C1 segment of cervical spinal cord (tissue), 14 donors: ENCODE measurements at places on chromosomes 5 and 9.
A peak's percentile ranks its signal among the peaks of the same experiment; 100 is the strongest.

GRCh38 chr5:159844267-159845121, 71.8 kb upstream of the ADRA1B start:
- no peak for DNase-seq

GRCh38 chr5:31965227-31965626, 208.9 kb downstream of the GOLPH3 start:
- no peak for DNase-seq

GRCh38 chr9:91935066-91935749, 14.8 kb downstream of the ROR2 start:
- no peak for DNase-seq

DNA sequence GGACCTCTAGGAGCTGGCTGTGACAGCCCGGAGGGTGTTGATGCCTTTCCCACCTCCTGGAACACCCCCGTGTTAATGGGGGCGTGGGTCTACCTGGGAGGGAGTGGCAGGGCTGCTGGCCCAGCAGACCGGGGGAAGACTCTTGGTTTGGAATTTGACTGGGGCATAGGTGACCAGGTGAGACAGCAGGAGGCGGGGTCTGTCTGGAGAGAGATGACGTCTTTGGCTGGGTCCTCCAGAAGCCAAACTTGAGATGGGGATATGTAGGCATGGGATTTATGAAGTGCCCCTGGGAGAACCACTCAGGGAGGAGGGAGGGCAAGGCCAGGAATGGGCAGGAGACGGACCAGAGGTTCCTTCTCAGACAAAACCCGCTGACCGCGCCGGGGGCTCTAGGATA, 42.6 kb downstream of the NEK6 start:
- DNase-seq = no peak

DNA sequence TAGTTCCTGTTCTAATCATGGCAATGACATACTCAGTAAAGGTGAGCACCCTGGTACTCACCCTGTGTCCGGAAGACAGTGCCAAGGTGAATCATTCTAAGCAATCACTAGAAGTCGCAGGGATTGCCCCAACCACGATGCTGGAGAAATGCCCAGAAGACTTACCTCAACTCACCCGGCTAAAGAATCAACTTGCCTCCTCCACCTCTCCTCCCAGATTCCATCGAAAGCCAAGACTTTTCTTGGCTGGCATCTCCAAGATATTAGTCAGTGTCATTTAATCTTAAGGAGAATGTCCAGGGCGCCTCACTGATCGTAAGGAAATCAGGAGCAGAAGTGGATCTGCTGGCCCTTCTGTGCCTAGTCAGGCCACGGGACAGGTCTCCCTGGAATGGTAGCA, 204.9 kb downstream of the ERCC6L2 start:
- no peak for DNase-seq

- DNase-seq = peak; percentile 46
Observed at GRCh38 chr9:18442629-18443491, 31.1 kb upstream of the ADAMTSL1 start.

DNA sequence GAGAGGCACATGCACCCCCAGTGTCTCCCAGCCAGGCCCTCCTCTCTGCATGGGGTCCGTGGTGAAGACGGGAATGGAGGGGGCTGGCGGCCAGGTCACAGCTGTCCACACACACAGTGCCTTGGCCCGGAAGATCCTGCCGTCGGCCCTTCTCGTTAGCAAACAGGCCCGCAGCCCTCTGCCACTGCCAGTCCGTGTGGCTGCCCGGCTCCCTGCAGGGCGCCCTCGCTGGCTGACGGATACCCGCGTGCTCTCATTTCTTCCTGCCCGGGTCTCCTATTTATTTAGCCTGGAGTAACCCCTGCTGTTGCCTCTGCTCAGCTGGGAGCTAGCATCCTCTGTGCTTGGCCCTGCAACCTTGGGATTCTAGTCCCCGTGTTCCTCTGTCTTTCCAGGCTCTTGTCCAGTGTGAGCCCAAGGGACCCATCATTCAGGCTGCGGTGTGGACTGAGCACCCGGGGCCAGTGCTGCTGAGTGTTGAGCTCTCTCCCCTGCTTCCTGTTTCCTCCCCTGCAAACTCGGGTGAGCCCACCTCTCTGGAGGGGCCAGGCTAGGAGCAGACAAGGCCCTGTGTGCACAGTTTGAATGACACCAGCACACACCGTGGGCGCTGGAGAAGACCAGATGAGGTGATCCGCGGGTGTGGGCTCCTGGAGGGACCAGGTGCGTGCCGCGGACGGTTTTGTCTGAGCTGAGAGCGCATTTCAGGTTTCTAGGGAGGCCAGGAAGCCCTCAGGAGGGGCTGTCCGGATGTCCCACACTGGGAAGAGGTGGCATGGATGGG, 14.6 kb upstream of the RNU6ATAC start:
- DNase-seq = no peak

DNA sequence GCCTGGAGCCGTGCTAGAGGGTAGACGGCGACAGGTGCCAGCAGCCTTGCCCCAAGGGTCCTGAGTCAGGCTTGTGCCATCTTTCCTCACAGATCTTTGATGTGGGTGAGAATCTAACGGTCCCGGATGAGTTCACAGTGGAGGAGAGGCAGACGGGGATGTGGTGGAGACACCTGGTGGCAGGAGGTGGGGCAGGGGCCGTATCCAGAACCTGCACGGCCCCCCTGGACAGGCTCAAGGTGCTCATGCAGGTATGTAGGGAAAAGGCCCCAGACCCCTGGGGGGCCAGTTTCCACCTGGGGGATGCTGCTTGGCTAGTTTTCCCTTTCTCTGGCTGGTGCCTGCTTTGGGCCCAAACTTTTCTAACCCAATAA, 24.0 kb downstream of the PTGES2 start:
- no peak for DNase-seq

DNA sequence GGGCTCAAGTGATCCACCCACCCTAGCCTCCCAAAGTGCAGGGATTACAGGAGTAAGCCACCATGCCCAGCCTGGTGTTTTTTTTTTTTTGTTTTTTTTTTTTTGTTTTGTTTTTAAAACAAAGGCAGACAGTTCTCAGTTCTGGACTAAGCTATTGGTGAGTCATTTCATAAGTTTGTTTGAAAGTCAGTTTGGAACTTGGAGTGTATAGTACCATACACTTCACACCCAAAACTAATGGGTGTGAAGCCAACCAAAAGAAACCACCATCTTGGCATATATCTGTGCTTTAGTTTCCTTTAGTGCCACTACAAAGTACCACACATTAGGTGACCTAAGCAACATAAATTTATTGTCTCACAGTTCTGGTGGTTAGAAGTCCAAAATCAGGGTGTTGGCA, 13.4 kb downstream of the MAST4 start:
- no peak for DNase-seq

DNA sequence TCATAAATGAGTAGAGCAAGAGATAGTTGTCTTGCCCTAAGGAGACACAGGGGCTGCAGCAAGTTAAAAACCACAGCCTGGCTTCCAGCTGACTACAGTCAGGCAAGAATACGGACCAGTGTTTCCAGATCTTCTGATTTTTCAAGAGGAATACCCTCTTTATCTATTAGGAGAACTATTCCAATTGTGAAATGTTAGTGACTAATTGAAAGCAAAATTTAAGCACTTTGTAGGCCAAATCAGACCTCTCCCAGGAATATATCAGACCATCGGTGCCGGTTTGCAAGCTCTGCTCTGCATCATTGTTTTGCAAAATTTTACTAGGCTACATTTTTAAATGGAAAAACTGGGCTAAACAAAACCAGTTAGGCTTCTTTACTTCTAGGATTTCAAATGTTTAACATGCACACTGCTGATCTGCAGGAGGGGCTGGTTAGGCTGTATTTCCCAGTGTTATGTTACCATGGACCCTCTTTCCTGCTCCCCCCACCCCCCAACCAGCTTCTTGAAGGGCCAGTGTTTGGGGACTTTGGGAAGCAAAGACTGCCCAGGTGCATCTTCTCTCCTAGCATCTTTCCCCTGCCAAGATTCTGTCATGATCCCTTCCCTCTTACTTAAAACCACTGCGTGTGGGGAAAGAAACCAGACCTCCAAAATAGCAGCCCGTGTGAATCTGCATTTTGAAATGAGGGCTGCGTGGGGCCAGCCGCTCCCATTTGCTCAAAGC, 1.1 kb upstream of the ARSI start:
- no peak for DNase-seq

DNA sequence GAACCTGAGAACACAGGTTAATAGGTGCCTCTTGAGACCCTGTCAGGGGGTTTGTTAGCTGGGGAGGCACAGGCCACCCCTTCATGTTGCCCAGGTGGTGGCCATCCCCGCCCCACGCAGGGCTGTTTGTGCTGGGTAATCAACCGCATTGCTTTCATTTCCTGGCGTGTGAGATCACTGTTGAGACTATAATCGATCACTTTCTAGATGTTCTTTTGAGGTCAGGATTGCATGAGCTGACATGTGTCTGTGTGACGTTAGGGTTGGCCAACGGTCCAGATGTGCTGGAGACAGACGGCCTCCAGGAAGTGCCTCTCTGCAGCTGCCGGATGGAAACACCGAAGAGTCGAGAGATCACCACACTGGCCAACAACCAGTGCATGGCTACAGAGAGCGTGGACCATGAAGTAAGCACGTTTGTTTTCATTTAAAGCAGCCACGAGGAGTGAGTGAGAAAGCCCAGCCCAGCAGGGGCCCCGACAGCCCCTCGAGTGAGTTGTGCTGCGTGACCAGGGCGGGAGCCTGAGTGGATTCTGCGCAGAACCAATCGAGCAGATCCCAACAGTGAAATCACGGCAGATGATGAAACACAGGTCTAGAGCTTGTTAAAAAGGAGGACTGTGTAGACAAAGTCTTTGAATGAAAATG, 115.0 kb upstream of the CACNA1B start:
- DNase-seq = no peak

DNA sequence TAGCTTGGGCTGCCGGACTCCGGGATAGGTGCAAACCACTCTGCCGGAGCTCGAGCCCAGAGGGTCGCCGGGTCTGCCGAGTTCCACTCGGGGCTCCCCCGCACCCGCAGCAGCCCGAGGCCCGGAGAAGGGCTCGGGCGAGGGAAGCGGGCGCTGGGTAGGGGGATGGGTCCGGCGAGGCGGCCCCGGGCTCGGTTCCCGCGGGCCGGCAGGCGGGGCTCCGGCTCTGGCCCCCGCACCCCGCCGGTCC, 507 bp downstream of the RICTOR start:
- no peak for DNase-seq

- DNase-seq = no peak
Observed at GRCh38 chr9:88978034-88978433, 13.2 kb upstream of the S1PR3 start.

DNA sequence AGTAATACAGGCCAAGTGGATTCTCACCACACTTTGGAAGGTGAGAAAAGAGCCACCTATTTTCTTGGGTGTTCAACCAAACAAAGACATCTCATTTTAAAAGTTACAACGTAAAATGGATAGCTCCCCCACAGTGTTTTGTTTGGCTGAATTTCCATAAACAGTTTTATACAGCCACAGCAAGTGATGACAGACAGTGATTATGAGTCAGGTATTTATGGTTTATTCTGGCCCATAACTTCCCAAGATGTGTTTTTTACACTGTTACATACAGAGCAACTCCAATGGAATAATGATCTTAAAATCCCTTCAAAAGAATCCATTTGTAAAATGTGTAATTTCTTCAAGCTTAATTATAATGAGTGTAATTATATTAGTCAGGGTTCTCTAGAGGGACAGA, 421.3 kb downstream of the TLE1 start:
- DNase-seq = no peak

GRCh38 chr9:91884696-91885687, 65.0 kb downstream of the ROR2 start:
- DNase-seq = no peak

DNA sequence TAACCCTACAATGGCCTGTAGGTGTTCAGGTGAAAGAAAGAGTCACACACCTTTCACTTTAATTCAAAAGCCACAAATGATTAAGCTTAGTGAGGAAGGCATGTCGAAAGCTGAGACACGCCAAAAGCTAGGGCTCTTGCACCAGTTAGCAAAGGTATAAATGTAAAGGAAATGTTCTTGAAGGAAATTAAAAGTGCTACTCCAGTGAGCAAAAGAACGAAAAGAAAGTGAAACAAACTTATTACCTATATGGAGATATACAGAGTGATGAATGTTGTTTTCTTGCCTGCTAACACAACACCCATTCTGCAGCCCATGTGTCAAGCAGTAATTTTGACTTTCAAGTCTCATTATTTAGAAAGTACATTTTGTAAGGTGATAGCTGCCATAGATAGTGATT, 254.2 kb upstream of the SLC24A2 start:
- DNase-seq = no peak

DNA sequence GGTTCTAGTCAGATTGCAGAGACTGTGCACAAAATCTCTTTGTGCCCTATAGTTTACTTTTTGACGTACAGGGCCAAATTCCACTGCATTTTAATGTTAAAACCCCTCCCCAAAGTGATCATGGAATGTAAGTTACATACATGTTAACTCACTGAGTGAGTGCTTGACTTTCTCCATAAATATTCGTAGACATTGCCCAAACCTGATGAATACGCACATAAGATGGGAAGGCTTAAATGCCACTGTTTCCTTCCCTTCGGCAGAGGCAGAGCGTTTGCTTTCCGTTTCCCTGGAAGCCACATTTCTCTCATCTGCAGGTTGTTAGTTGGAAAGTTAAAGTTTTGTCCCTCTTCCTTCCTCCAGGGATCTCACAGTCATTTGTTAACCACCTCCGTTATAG, 286.2 kb downstream of the MCTP1 start:
- no peak for DNase-seq

- no peak for DNase-seq
Observed at GRCh38 chr9:22742401-22742800, 295.8 kb downstream of the DMRTA1 start.

DNA sequence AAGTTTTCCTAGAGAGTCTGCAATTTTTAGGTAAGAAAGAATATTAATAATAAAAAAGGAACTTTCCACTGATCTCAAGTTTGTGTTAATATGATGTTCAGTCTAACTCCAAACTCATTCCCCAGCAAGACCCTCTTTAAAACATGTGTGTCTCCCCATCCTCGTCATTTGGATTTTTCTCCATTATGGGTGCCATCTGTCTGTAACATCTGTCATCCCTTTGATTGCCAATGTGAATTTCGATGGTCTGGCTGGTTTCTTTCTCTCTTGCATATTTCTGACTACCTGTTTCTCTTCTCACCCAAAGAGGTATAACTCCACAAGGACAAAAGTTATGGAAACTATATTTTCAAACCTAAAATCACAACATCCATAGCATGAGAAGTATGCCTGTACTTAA, 4.4 kb downstream of the TAS2R1 start:
- DNase-seq = no peak

- DNase-seq = no peak
Observed at GRCh38 chr9:123929177-123929869, 603 bp downstream of the DENND1A start.

DNA sequence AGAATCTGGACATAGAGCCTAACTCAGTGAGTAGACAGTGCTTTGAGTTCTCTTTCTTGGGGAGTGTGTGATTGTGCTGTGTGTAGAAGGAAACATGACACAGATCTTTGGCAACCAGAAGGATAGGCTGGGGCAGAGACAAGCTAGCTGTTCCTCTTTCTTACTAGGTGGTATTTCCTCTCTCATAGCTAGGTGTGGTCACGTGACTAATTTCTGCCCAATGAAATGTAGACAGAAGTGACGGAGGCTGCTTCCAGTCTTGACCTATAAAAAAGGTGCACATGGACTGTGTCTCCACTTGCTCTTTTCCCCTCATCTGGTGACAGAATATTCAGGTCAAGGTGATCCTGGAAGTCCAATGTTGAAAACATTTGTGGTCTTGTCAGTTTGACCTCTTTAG, 92.5 kb upstream of the NFIB start:
- no peak for DNase-seq
